ENCODE measurements at places on chromosomes 3 and 15.

DNA sequence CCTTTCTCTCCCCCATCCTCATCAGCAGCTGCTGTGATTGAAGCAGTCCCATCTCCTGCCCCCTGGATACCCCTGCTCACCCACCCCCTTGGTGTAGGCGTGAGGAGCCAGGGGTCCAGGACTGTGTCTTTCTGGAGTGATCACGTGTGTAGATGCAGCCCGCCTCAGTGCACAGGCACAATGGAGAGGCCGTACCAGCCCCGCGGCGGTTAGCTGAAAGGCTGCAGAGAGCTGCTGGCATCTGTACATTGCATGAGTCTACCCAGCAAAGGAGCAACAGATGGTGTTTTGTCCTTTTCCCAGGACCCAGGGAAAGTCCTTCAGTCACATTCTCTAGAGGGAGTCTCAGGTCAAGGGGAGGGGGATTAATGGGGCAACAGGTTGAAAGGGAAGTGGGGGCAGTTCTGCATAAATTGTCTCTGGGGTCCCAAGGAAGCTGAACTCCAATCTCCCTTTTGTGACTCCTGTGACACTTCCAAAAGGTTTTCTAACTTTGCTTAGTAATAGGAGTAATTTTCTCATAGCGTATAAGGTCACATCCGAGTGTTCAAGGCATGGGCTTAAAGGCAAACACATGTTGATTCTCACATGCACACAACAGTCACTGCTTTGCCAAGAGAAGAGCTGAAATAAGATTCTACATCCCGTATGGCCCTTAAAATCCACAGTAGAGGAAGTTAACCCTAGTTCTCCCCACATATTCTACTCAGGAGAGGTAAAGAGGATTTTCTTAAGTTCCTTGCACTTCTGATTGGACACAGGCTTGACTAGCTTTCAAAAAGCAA is 7.1 kb downstream of the CSPG5 start:
- DNase-seq: no peak

- DNase-seq: no peak
Measured at GRCh38 chr3:58214484-58215316, 3.9 kb upstream of the DNASE1L3 start.

DNA sequence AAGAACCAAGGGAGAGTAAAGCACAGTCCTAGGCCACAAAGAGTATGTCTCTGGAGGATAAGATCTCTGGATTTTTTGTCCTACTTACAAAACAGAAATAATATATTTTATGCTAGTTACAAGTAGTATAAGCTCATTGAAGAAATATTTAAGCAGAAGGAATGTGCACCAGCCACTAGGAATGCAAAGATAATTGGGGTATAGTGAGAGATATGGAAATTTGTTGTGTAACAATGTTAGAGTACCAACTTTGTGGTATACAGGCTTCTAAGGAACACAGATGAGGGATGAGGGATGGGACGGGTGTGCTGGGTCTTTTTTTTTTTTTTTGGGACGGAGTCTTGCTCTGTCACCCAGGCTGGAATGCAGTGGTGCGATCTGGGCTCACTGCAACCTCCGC is 26.5 kb downstream of the AKAP13 start:
- DNase-seq: no peak

DNA sequence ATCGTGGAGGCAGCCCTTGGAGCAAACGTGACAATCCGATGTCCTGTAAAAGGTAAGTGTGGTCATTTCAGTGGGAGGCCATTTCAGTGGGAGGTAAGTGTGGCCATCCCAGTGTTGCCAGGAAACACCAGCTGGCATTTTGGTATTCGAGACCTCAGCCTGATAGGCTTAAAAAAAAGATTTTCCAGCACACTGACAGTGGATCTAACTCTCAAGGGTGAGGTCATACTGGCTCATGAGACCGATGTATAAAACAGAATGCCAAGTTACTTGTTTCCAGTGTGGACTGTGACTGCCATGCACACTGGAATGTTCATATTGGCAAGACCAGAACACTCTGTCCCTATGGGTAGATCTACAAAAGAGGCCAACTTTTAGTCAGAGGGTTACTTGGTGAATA is 244.4 kb upstream of the GOLGA6L4 start:
- DNase-seq: no peak

- no peak for DNase-seq
Measured at GRCh38 chr15:86300390-86301125, 220.9 kb downstream of the AGBL1 start.

DNA sequence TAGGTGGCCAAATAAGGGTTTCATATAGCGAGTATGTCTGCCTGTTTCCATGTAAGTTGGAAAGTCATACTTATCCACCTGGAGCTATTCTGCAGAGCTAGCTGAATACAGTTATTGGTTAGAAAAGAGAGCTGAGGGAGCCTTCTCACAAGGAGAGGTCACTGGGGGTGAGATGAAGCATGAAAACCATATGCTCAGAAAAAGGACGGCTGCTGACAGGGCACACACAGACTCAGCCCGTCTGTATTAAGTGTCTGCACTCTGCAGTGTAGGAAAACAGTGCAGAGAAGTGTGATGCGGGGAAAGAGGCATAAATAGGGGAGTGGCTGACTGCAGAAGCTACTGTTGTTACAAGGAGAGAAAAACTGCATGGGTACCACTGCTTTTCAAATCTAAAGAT is 58.2 kb downstream of the C3orf70 start:
- DNase-seq: no peak

GRCh38 chr3:134928392-134928791 is 133.3 kb downstream of the EPHB1 start:
- no peak for DNase-seq

DNA sequence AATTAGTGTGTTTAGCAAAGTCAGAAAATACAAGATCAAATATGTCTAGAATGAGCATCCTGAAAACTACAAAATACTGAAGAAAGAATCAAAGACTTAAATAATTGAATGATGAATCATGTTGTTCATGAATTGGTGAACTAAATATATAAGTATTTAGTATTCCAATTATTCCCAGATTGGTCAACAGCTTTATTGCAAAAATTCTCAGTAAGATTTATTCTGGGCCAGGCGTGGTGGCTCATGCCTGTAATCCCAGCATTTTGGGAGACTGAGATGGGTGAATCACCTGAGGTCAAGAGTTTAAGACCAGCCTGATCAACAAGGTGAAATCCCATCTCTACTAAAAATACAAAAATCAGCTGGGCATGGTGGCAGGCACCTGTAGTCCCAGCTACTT is 250.0 kb upstream of the NECTIN3 start:
- DNase-seq: no peak

Data from NCI-H345 (cell line).